ENCODE measurements at places on chromosomes 2 and 18.

- peak; percentile 71 for DNase-seq
These were observed at the start of gene PER2 for GRCh38 chr2:238287737-238288649. Gene PER2 (minus strand): TSS chr2:238288610. CDS start chr2:238277936, 10,674 bp downstream.

- DNase-seq, result no peak
These were observed 189.6 kb downstream of the MIB1 start for GRCh38 chr18:21930177-21930576.

- DNase-seq, result peak; percentile 38
These were observed 529 bp downstream of the SEMA4C start for GRCh38 chr2:96869281-96869821.

DNA sequence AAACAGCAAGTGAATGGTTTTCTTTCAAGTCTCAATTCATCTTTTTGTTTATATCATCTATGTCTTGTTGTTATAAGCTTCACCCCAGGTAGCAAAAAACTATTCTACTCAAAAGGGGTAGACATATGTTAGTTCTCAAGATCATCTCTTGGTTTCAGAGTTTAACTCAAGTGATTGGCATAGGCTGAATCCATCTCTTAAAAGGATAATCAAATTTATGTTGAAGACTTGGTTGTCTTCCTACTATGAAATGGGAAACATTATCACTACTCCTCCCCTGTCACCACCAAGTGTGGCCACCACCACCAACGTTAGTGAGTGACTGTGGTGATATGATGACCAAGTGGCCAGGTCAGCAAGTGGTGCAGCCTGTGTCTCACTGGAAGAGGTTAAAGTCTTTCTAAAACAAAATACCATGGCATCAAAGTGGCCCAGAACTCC lies 1.5 kb downstream of the IL1B start:
- no peak for DNase-seq

DNA sequence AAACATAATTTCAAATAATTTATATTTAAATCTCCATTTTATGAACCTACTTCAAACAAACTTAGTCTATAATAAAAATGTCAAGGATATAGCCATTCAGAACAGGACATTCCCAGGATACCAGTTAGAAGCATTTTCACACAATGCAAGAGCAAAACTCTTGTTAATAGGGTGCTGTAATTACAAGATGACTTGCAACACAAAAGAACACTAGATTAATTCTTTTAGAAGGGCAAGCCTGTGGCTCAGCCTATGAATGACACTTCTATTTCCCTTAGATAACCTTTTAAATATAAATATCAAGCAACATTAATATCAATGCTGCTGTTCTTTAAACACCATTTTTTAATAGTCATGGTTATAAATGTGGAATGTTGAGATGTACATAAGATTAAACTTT lies 157.9 kb upstream of the SCN7A start:
- DNase-seq, result no peak

All from astrocyte of the cerebellum (primary cell).